Common myeloid progenitor, CD34-positive (primary cell): ENCODE measurements at places on chromosomes 3 and 15.

DNA sequence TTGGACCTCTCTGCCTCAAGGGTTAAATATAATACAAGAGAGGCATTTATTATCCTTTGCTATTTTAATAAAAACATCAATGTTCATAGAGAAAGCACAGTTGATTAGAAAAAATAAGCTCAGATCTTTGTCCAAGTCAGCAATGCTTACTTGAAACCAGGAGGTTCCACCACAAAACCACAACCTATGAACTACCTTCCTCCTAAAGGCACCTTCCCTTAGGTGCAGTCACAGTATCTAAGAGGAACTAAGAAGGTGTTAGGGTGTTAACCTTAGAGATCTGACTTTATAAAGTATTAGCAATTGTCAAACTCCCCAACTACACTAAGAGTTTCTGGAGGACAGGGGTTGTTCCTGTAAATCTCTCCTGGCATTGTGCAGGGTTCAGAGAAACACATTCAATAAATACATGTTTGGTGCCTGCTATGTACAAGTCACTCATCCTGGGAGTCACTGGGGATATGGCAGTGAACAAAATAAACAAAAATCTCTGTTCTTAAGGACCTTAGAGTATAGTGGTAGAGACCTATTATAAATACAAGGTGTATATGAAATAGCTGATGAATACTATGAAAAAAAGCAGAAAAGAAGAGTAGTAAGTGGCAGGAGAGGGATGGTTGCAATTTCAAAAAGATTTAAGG, 208.6 kb downstream of the NFKBIZ start:
- peak; percentile 80 for DNase-seq

DNA sequence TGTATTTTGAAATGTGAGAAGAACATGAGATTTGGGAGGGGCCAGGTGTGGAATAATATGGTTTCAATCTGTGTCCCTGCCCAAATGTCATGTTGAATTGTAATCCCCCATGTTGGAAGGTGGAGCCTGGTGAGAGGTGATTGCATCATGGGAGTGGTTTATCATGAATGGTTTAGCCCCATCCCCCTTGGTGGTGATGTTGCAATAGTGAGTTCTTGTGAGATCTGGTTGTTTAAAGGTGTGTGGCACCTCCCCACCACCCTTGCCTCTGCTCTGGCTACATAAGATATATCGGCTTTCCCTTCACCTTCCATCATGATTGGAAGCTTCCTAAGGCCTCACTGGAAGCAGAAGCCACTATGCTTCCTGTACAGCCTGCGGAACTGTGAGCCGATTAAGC, 23.9 kb upstream of the TMEM108 start:
- no peak for DNase-seq

DNA sequence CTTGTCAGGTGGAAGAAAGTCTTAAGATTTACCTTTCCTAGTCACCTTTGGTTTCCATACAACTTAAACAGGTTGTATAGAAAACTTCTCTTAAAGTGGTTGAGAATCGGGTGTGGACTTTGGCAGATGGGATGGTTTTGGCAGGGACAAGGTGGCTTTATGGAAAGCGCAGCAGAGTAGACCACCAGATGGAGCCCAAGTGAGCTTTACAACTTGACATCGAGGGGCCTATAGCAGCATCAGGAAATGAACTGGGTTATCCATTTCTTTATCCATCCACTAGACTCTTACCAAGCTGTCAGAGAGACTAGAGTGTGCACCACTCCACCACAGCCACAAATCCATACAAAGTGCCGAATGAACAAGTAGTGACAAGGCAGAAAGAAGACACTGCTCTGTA, 85.3 kb upstream of the MBNL1 start:
- peak; percentile 78 for DNase-seq

DNA sequence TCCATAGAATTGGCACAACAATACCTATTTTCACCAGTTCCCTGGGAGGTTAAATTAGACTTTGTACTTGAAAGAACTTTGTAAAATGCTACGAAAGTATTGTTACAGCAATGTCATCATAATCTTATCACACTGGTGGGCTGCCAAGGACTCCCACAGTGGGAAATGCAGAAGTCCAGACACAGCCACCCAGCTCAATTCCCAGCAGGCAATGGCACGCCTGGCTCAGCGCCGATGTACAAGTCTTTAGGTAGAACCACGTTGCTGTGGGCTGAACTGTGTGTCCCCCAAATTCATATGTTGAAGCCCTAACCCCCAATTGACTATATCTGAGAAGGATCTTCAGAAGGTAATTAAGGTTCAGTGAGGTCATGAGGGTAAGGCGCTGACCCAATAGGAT, 12.3 kb downstream of the MYO5C start:
- no peak for DNase-seq
